Activated T-helper 2 cell treated with anti-CD3 and anti-CD28 coated beads, Interferon-gamma antibody, Interleukin-2, Interleukin-4, amounts not matched to agents 10 μg/mL and 5 μg/mL and 100 μg/mL, durations not matched to agents 14 hours and 24 hours and 36 hours (primary cell): ENCODE measurements at places on chromosomes 3 and 15. TPM values are rescaled to one million over a fixed set of nuclear protein-coding genes. Genes with fewer than 3 reads are reported as not detected.

The FSTL1 gene
- 0.14 and 0.16 TPM in 2 replicates for total RNA-seq

GRCh38 chr15:43270676-43271306 lies 4.1 kb upstream of the TGM5 start:
- H3K4me1 ChIP-seq = peaks cover 2% of the 10 kb centered on the region
- peaks cover 8% of the 10 kb centered on the region for H3K27me3 ChIP-seq
- H3K4me3 ChIP-seq = no peak overlapping the region
- DNase-seq = no peak

- DNase-seq = no peak
- H3K4me3 ChIP-seq = no peak overlapping the region
- no peaks in the 10 kb centered on the region for H3K36me3 ChIP-seq
- no peak overlapping the region for H3K27ac ChIP-seq
- no peaks in the 10 kb centered on the region for H3K4me1 ChIP-seq
Observed at GRCh38 chr3:10721101-10721500, 94.9 kb upstream of the SLC6A11 start.

- no peaks in the 10 kb centered on the region for H3K36me3 ChIP-seq
- H3K27ac ChIP-seq = no peak overlapping the region
- H3K27me3 ChIP-seq = peaks cover 5% of the 10 kb centered on the region
- H3K4me1 ChIP-seq = peaks cover 19% of the 10 kb centered on the region
Observed at GRCh38 chr3:197027151-197027895, 2.3 kb downstream of the MELTF start.

The CCR8 gene
- 11.3 and 12.2 TPM in 2 replicates for total RNA-seq

The IL20RB gene
- total RNA-seq = 1.3 TPM in 2 replicates

- peaks cover 66% of the 10 kb centered on the region for H3K4me1 ChIP-seq
- no peak overlapping the region for H3K4me3 ChIP-seq
- H3K27ac ChIP-seq = peak overlapping the region; percentile 49
- DNase-seq = no peak
- peaks cover 35% of the 10 kb centered on the region for H3K36me3 ChIP-seq
- no peaks in the 10 kb centered on the region for H3K27me3 ChIP-seq
Observed at GRCh38 chr15:44722011-44722410, 10.7 kb downstream of the B2M start.

The GOLGA8R gene
- total RNA-seq = 2.9 and 3.0 TPM in 2 replicates

GRCh38 chr3:45223889-45224727 lies 2.0 kb downstream of the TMEM158 start:
- no peak for DNase-seq
- peaks cover 14% of the 10 kb centered on the region for H3K4me1 ChIP-seq
- peaks cover 69% of the 10 kb centered on the region for H3K27me3 ChIP-seq
- no peaks in the 10 kb centered on the region for H3K36me3 ChIP-seq
- H3K27ac ChIP-seq = peak overlapping the region; percentile 55

The HIGD2B gene
- 0.16 TPM in 2 replicates for total RNA-seq

GRCh38 chr3:4587838-4588105 lies 94.6 kb downstream of the ITPR1 start:
- peaks cover 23% of the 10 kb centered on the region for H3K36me3 ChIP-seq
- no peak overlapping the region for H3K4me3 ChIP-seq
- no peak for DNase-seq

DNA sequence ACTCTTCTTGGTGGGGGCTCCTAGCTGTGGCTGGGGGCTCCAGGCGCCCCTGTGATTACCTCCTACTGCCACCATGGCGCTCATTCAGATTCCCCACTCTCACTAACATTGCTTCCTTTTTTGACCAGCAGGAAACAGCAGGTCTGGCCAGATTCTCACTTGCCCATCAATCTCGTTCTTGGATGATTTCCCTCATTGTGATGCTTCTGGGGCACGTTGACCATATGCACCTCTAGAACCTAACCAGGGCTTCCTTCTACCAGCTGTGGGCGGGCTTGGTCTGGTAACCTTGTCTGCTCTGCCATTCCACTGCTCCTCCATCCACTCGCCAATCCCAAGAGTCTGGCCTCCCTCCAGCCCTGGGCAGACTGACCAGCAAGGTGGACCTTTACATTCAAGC lies 35.9 kb upstream of the PTPN23 start:
- no peaks in the 10 kb centered on the region for H3K27me3 ChIP-seq
- DNase-seq = no peak
- H3K4me3 ChIP-seq = no peak overlapping the region

DNA sequence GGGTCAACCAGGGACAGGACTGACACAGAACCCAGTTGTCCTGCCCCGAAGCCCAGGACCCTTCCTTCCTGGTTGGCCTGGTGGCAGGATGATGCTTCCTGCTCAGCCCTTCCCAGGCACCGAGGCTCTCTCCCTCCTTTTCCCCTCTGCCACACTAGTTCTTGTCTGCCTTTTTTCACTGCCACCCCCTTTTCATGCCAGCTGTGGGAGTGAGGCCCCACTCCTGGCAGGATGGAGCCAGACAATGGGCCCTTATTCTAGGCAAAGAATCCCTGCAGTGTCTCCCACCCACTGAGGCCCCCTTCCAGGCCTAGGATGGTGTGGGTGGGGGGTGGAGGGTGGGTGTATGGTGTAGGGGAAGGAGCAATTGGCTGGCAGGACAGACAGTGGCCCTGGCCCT lies 1.1 kb upstream of the SCAMP5 start:
- peaks cover 8% of the 10 kb centered on the region for H3K4me1 ChIP-seq
- H3K36me3 ChIP-seq = no peaks in the 10 kb centered on the region
- H3K4me3 ChIP-seq = no peak overlapping the region
- no peak overlapping the region for H3K27ac ChIP-seq
- DNase-seq = no peak

The ERICH6 gene
- 0.21 and 0.39 TPM in 2 replicates for total RNA-seq

DNA sequence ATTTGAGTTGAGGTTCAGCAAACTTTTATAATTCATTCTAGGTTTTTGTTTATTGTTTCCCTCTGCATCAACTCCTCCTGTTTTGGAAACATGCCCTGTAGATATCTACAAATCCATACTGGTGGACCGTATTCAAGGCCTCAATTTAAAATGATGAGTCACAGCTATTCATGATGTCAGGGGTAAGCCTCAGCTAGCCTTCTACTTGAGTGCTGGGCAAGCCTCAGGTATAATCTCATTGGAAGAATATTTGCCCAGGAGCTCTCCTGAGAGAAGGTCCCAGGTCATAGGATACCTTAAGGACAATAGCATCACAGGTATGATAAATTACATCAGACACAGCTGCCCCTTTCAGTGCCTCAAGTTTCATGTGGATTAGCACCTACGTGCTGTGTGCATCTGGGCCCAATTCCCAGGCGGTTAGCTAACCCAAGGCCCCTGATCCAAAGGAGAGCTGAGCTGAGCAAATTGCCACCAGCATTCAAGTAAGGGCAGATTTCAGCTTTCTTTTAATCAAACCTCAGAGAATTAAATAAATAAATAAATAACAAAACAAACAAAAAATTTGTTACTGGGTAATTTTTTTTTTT lies 87.5 kb downstream of the KCNMB2 start:
- DNase-seq = no peak
- H3K4me3 ChIP-seq = no peak overlapping the region
- H3K36me3 ChIP-seq = no peaks in the 10 kb centered on the region
